ENCODE measurements at places on chromosomes 12 and 14.

GRCh38 chr12:4852308-4852707 lies 57.4 kb upstream of the KCNA1 start:
- no peak for DNase-seq

DNA sequence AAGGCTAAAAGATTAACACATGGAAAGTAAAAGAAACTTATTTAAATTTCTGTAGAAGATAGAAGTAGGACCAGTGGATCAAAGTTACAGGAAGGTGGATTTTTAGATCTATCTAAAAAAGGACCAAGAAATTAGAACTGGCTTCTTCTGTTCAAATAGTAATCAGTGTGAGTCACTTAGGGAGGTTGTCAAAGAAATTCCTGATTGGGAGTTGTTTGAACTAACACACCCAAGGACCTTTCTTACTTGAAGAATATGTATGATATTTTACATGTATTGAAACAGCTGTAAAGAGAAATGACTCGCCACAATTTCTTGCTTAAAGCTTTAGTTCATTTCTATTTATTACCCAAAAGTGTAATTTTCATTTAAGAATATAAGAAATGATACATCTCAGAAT lies 256.9 kb downstream of the RAD51B start:
- no peak for DNase-seq

GRCh38 chr14:70897464-70897863 lies 9.8 kb upstream of the PCNX1 start:
- DNase-seq = no peak

DNA sequence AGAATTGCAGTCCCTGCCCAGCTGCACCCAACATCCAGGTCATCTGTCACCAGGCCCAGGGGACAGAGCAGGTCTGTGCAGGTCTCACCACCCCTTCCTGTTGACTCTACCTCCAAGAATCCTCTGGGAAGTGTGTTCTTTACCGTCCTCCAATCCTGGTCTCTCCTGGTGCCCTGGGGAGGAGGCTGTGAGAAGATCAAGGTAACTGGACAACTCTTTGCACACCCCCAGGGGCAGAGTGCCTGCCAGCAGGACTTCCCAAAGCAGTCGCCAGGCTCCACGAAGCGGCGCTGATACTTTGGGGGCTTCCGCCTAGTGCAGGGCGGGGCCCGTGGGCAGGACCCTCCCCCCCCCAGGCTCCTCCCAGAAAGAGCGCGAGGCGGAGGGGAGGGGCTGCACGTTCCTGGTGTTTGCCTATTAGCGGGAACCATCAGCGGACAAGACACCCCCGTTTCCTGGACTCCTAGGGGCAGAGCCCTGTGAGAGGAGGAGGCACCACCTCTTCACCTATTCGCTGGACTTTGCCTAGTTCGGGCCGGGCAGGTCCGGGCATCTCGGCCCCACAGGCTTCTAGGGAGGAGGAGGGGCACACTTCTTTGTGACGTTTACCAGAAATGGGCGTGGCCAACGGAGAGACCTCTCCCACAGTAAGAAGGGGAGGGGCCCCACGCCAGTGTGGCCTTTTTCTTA lies 918.0 kb downstream of the AACS start:
- no peak for DNase-seq

DNA sequence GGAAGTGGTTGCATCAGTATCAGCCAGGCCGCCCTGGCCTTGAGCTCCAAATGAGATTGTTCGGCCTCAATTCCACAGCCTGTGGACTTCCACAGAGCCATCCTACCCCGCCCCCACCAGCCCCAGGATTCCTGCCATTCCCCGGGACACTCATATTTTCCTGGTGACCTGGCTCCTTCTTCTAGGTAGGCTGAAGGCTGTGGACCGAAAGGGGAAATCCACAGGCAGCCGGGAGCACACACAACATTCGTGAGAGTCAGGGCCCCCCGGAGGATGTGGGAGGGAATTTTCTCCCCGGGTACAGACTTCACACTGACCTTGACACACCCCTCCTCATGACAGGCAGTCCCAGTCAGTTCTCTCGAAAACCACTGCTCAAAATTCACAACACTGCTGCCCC lies 39.9 kb downstream of the RIN3 start:
- DNase-seq = no peak

GRCh38 chr12:52927964-52928363 lies 21.0 kb upstream of the KRT18 start:
- no peak for DNase-seq

DNA sequence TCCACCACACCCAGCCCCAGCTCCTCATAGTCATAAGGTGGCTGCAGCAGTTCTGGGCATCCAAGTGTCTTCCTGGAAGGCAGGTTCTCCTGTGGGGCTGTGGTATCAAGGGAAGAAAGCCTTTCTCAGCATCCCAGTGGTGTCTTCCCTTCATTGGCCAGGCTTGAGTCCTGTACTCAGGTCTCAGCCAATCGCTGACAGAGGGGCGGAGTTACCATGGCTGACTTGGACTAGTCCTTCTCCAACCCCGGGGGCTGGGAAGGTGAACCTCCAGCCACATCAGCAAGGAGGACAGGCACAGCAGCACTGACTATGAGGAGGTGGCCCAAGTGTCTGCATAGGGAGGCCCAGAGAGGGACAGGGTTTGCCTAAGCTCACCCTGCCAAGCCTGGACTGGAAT lies 64.0 kb upstream of the SLC24A4 start:
- no peak for DNase-seq

GRCh38 chr12:21324551-21324950 lies 10.2 kb downstream of the SLCO1A2 start:
- no peak for DNase-seq

GRCh38 chr12:59517522-59517921 lies 78.3 kb upstream of the SLC16A7 start:
- DNase-seq = no peak

DNA sequence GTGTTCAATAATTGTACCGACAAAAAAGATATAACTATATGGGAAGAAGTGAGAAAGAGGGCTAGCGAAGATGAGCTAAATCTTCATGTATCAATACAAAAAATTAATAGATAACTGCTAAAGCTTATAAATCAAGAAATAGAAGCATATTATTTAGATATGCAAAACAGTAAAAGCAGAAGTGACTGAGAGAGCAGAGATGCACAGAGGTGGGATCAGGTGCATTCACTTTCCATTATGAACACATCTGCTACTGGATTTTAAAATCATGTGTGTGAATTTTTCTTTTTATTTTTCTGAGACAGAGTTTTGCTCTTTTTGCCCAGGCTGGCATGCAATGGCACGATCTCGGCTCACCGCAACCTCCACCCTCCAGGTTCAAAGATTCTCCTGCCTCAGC lies 33.4 kb downstream of the GUCY2C start:
- no peak for DNase-seq

DNA sequence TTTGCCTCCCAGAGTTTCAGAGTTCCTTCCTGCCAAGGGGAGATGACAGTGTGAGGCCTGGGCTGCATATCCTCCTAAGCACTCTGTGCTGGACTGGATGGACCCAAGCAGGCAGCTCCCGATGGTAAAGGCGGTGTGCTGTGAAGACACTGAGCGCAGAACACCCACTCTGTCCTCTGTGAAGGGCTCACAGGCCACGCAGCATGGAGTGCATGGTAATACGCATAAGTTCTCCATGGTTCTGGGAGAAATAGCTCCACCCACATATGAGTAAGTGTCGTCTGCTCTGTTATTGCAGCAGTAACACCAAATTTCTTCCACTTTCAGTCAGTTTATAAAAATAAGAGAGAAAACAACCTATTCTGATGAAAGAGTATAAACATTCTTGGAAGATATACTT lies 55.8 kb downstream of the TMEM30B start:
- no peak for DNase-seq

GRCh38 chr12:79938843-79939242 lies 3.9 kb upstream of the PPP1R12A start:
- no peak for DNase-seq

DNA sequence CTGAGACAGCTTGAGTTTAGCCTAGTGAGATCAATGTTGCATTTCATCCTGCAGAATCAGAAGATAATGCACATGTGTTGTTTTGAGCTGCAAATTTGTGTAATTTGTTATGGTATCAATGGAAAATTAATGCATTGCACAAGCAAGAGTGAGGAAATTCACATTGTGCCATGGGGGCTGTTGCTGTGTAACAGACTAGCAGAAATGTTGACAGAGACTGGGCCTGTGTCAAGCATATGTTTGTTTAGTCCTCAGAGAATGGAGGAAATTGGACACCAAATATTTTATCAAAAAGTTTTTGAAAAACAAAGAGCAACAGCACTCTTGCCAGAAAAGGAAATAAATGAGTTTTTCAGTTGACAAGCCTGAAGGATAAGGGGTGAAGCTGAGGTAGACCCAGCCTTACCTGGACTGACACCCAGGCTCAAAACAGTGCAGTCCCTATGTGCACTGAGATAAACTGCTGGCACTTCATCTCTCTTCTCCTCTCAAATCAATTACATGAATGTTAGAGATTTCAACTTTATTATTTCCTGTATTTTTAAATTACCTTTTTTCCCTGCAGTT lies 1150.0 kb downstream of the FSCB start:
- DNase-seq = no peak

DNA sequence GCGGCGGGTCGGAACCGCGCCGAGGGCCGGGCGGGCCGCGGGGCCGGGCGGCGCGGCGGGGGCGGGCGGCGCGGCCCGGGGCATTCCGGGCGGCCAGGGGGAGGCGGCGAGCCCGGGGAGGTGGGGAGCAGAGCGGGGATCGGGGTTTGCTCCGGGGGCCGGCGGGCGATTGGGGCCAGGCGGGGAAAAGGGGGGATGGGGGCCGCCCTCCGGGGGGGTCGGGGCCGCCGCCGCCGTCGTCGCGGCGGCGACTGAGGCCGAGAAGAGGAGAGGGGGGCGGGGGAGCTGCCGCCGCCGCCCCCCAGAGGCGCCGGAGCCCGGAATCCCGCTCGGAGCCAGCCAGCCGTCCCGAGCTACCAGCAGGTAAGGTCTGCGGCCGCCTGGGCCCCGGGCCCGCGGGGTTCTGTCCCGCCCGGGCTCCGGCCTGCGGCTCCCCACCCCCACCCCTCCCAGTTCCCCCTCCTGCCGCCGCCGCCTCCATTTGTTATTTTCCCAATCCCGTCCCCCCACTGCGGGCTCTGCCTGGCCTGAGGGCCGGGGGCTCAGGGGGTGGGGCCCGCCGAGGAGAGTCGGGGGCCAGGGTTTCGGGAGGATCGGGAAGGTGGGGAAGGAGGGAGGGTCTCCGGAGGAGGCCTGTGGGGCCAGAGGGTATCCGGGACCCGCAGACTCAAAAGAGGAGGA lies 403 bp downstream of the ATN1 start:
- DNase-seq = no peak

- no peak for DNase-seq
Observed at GRCh38 chr12:16531621-16532020, 74.3 kb downstream of the LMO3 start.

GRCh38 chr14:103735815-103736545 lies 20.4 kb downstream of the ZFYVE21 start:
- DNase-seq = no peak

- DNase-seq = no peak
Observed at GRCh38 chr12:29694002-29694401, 89.7 kb downstream of the TMTC1 start.

DNA sequence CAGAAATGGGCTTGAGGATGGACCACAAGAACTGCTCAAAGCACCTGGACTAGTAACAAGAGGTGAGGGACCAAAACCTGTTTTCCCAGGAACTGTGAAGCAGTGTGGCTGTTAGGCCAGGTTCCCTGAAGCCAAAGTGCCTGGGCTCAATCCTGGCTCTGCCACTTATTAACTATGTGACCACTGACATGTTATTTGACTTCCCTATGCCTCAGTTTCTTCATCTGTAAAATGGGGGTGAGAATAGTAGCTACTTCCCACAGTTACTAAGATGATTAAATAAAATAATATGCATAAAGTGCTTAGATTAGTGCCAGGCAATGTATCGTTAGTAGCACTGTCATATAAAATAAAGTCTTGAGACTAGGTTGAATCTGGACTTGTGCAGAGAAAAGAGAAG lies 25.6 kb downstream of the SMUG1 start:
- no peak for DNase-seq

GRCh38 chr12:50515587-50515986 lies 10.8 kb downstream of the DIP2B start:
- DNase-seq = no peak

- no peak for DNase-seq
Observed at GRCh38 chr12:51841727-51842126, 6.8 kb downstream of the FIGNL2 start.

GRCh38 chr12:89695100-89695499 lies 13.5 kb downstream of the ATP2B1 start:
- DNase-seq = no peak

DNA sequence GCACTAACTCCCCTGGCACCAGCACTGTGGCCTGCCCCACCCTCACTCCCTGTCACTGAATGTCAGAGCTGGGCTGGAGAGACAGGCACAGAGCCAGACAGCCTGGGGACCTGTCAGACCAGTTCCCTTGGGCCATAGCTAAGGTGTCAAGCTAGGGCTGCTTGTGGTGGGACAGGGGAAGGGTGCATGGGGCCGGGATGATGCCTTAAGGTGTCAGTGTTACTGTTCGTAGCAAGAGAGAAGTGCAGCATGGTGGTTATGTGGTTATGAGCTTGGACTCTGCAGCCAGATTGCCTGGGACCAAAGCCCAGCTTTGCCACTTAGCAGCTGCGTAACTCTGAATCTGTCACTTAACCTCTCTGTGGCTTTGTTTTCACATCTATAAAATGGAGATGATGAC lies 3.8 kb downstream of the RAPGEF3 start:
- DNase-seq = no peak

DNA sequence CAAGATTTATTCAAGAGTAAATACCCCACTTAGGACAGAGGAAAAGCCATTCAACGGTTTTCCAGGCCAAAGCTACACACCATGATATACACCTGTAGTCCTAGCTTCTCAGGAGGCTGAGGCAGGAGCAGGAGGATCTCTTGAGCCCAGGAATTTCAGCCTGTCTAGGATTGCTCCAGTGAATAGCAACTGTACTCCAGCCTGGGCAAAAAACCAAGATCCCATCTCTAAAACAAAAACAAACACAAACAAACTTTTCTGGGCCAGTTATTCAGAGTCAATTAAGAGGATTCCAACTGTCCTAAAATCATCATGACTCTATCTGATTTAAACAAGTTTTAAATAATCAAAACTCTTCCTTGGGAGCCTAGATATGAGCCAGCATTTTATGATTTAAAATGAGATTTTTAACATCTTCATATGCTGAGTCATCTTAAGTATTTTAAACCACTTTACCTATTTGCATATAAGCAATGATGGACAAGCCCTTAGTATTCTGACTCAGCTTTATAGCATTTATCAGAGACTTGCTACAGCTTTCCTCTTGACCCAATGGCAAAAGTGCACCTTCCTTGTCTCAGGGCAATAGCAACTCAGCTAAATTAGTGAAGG lies 77.1 kb downstream of the KCNMB4 start:
- no peak for DNase-seq

DNA sequence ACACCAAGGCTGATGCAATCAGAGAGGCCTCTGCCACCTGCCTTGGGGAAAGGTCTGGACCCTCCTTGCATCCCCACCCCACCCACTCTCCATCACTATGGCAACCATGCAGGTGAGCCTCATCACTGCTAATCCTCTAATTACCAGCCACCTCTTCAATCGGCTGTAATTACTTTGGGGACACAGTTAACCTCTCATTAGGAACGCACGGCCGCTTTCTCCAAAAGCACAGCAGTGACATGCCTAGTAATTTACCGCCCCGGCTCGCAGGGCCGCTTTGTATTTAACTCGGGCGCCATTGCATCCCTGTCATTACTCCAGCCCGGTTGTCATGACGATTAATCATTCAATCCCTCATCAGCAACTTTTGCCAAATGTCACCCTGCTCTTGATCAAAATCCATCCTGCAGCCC lies 36.3 kb upstream of the FAM222A start:
- DNase-seq = no peak

Data from SIG-M5 (cell line).